Kasumi-1 (cell line): ENCODE measurements at places on chromosomes 7 and 10.

GRCh38 chr10:127855591-127855881 is 37.2 kb downstream of the CLRN3 start:
- no peak for DNase-seq

DNA sequence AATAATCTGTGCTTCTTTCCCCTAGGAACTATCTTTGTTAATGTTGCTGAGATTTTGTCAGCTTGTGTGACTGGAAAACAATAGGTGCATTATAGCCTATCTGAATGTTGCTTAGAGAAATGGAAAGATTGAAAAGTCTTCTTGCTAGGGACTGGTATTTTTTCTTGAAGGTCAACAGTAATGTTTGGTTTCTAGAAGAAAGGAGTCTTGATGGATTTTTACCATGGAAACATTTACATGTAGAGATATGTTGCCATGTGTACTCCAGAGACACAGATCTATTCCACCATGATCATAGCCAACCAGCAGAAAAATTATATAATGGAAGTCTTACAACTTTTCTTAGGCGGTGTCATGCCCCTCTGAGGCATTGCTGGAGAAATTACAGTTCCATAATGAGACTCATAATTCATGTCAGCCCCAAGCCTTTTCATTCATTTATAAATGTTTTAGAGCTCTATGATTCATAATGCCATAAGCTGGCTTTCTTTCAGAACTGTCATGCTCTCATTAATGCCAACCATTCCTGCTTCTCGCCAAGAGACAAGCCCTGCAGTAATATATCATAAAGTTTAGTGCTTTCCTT is 175.1 kb upstream of the PTPRZ1 start:
- no peak for DNase-seq

- DNase-seq, result no peak
Observed at GRCh38 chr7:11175371-11175770, 201.7 kb downstream of the PHF14 start.

DNA sequence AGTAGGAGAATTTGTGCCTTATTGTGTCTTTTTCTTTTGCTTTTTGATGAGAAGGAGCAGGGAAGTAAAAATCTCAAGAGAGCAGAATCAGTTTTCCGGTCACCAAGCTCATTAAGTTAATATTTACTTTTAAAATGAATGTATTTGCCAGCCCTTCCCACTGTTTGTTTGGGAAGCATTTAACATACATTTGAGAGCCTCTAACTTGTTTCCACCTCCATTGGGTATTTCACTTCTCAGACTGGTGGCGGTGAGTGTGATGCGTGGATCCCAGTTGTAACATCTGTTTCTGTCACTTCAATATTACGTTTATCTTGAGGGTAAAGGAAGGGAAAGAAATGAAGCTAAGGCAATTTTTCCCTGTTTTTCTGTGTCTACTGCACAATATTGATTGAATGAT is 22.8 kb downstream of the CDK14 start:
- DNase-seq, result no peak

DNA sequence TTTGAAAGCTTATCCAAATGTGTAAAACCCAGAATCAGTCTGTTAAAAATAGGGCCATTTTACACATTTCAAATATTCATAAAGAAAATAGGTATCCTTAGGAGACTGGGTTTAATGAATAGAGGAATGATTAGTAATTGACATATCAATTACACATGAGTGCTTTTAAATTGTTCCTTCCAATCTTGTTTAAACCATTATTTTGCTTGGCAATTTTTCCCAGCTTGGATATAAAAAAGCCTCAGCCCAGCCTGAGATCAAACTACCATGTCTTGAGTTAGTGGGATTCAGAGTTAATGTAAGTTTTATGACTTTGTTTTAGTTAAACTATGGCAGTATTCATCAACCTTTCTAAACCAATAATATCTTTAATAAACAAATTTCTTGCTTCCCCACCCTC is 28.3 kb downstream of the PARP12 start:
- no peak for DNase-seq

GRCh38 chr7:33698041-33698440 is 207.3 kb upstream of the BMPER start:
- no peak for DNase-seq

GRCh38 chr7:73734619-73735527 is 3.7 kb downstream of the ABHD11 start:
- DNase-seq, result peak; percentile 95

GRCh38 chr7:140176811-140177702 is at the start of gene KDM7A:
Gene KDM7A, minus strand, starts transcription at chr7:140176983. Its CDS starts 46 bp downstream, at chr7:140176937.
- DNase-seq, result peak; percentile 84

DNA sequence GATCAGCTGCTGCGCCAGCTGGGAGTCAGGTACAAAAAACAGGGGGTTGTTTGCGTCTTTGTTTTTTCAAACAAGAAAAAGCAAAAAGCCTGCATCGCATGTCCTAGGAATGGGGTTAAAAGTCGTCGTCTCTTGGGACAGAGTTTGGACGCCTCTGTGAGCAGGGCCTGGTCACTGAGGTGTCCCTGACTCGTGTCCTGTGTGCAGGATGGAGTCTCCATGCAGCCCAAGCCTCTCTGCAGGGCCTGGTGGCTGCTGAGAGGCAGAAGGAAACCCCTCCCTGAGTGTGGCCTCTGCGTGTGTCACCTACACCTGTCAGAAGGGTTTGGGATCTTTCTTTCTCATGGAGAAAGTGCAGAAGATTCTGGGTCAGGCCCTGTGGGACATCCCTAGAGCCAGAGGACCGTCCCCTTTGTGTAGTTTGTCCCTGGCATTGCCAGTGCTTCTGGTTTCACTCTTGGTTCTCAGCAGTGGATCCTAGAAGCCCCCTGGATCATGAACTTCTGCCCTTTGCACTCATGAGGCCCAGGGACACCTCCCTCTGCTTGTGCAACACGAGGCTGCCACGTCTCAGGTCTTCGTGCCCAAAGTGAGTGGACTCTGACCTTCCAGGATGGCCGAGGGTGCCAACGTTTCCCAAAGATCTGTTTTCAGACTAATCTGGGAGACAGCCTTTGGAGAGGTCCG is 75.0 kb downstream of the PRKAG2 start:
- no peak for DNase-seq

DNA sequence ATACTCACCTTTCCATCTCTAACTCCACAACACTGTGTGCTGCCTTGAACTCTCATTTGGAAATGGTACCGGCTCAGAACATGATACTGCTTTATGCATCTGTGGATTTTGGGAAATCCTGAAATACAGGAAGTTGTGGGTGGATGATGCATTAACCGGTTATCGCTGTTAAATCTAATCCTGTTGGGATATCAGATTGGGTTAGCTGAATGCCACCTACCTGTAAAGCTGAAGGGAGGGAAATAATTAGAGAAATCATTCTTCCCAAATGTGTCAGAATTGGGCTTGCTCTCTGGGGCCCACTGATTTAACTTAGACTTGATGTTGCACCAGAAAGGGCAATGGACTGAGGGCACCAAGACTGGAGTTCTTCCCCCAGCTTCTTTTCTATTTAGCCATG is 54.0 kb downstream of the CH25H start:
- DNase-seq, result no peak

DNA sequence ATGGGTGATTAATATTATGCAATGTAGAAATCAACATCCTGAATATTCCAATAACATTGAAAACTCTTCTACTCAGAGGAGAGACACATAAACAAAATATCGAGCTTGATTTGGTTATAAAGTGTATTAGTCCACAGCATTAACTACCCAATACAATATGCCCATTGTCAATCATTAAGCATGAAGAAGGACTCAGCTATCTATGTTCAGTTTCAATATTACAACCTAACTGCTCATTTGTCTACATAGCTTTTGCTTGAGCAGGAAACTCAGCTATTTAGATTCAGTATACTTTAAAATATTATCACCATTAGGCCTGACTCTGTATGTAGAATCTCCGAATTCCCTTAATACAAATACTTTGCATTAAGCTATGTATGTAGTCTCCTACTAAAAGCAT is 262.6 kb downstream of the SEMA3A start:
- no peak for DNase-seq

GRCh38 chr7:144908324-144908723 is 72.5 kb upstream of the TPK1 start:
- DNase-seq, result no peak

- DNase-seq, result no peak
Observed at GRCh38 chr10:48309711-48310226, 3.3 kb downstream of the MAPK8 start.

DNA sequence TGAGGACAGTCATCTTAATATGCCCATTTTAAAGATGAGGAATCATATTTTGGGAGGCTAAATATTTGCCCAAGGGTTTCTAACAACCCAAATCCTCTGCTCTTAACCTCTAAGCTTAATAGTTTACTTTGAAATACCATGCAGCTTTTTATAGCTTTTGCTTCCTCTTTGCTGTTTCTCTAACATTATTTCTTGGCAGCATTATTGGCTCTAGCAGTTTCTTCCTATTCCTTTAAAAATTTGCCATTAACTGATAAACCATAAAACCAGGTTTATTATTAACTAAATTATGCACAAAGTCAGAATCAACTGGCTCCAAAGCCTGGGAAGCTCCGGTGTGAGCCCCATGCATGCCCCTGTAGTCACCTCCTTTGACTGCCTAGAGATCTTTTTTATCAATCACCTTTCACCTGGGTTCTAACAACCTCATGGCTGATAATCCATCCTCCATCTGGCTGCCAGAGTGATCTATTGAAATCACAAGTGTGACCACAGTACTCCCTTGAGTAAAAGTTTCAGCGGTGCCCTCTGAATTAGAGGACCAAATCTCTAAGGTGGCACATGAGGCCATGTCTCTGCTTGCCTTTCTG is 62.4 kb downstream of the ITGB8 start:
- DNase-seq, result no peak

DNA sequence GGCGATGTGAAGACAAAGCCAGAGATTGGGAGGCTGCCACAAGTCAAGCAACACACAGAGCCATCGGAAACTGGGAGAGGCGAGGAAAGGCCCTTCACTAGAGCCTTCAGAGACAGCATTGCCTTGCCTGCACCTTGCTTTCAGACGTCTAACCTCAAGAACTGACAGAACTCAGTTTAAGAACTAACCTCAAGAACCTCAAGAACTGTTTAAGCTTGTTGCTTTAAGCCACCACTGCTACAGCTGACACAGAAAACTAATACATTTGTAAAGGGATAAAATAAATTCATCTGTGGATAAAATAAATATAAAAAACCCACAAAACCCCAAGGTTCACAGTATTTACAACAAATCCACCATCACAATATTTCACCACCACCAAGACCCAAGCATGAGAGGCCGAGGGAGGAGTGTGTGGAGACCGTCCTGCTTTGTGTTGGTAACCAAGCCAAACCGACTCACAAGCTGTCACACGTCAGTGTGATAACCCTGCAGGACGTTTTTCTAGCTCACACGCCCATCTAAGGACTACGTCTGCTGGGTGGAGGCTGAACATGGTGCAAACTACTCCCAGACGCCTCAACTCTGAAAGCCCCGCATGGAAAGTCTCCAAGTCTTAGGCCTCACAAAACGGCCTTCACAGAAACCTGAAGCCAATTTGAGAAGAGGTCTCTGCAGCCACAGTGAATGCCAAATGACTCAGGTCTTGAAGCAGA is 116.8 kb downstream of the ABLIM1 start:
- DNase-seq, result no peak
